Prostate gland (tissue), 2 donors: ENCODE measurements at places on chromosomes 11 and 22. TPM values are rescaled to one million over a fixed set of nuclear protein-coding genes. Genes with fewer than 3 reads are reported as not detected.

The CBLIF gene
- not detected for total RNA-seq

The OR8G1 gene
- not detected for total RNA-seq

GRCh38 chr11:123653483-123653826 lies 969 bp downstream of the SCN3B start:
- H3K4me3 ChIP-seq: no peak overlapping the region
- no peaks in the 10 kb centered on the region for H3K27me3 ChIP-seq
- no peak overlapping the region for H3K27ac ChIP-seq
- no peaks in the 10 kb centered on the region for H3K4me1 ChIP-seq

DNA sequence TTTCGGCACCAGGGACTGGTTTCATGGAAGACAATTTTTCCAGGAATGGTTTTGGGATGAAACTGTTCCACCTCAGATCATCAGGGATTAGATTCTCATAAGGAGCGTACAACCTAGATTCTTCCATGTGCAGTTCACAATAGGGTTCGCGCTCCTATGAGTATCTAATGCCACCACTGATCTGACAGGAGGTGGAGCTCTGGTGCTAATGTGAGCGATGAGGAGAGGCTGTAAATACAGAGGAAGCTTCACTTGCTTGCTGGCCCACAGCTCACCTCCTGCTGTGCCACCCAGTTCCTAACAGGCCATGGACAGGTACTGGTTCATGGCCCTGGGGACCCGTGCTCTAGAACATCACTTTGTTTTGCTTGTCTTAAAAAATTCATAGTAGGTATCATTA lies 41.8 kb upstream of the AMPD3 start:
- no peak overlapping the region for H3K27ac ChIP-seq
- DNase-seq: no peak
- H3K27me3 ChIP-seq: no peaks in the 10 kb centered on the region
- H3K4me3 ChIP-seq: no peak overlapping the region
- no peaks in the 10 kb centered on the region for H3K4me1 ChIP-seq

DNA sequence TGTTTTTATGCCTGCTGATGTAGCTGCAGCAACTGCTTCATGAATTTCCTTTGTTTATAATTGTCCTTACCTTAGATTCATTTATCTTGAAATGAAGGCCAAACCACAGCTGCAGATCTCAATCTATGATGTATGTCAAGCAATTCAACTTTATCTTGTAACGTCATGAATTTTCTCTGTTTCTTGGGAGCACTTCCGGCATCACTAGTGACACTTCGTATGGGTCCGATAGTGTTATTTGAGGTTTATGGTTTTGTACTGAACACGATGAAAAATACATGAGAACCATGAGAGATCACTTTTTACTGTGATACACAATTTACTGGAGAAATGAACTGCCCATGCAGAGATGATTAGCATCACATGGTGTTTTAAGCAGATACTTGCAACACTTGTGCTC lies 98.5 kb downstream of the CSTPP1 start:
- H3K36me3 ChIP-seq: no peaks in the 10 kb centered on the region
- H3K27me3 ChIP-seq: no peaks in the 10 kb centered on the region
- H3K27ac ChIP-seq: no peak overlapping the region
- H3K4me1 ChIP-seq: no peaks in the 10 kb centered on the region
- no peak overlapping the region for H3K4me3 ChIP-seq
- no peak for DNase-seq

DNA sequence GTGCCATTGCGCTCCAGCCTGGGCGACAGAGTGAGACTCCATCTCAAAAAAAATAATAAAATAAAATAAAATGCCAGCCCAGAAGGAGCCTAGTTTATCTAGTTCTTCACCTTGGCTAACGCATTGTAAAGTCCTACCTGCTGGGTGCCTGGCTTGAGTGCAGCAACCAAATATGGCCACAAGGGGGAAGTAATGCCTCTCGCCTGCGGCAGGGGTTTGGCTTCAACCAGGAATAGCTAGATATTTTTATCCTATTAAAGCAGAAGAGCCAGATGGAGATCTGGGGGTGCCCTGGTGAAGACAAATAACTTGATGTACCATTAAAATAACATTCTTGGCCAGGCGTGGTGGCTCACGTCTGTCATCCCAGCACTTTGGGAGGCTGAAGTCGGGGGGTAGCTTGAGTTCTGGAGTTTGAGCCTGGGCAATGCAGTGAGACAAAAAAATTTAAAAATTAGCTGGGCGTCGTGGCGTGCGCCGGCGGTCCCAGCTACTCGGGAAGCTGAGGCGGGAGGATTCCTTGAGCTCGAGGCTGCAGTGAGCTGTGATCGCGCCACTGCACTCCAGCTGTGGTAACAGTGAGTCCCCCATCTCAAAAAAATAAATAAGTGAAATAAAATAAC lies 20.6 kb upstream of the PLEKHB1 start:
- DNase-seq: peak; percentile 68
- H3K36me3 ChIP-seq: no peaks in the 10 kb centered on the region
- no peak overlapping the region for H3K4me3 ChIP-seq
- no peak overlapping the region for H3K27ac ChIP-seq
- H3K27me3 ChIP-seq: no peaks in the 10 kb centered on the region
- no peaks in the 10 kb centered on the region for H3K4me1 ChIP-seq

DNA sequence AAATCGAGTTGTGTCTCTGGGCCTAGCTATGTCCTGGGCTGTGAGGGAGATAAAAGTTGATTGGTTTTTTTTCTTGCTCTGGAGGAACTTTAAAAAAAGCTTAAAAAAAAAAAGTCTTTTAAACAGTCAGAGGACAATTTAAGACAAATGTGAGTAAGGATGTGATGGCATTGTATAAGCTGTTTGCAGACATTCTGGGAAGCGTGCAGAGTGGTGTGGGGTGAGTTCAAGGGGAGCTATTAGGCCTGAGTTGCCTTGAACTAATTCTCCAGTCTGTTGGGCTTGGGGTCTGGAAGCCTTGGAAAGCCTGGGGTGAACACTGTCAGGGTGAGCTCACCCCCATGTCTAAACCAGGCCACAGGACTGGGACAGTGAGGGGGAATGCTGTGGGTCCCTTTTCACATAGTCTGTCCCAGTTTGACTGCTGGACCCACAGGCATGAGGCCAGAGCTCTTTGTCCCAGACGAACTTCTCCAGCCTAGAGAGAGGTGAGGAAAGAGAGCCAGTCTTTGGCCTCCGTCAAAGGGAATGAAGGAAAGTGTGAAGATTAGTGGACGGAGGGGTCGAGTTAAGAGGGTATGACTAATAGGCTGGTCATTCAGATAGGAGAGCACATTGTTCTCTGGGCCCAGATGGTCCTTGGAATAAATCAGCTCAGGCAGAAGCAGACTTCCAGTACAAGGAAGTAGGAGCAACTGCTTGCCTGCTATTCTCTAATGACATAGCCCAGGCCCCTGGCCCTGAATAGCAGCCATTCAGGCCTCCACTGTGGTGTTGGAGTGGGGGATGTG lies 76.4 kb upstream of the NNMT start:
- peak overlapping the region; percentile 47 for H3K27ac ChIP-seq
- no peaks in the 10 kb centered on the region for H3K27me3 ChIP-seq
- no peak for DNase-seq
- peaks cover 18% of the 10 kb centered on the region for H3K4me1 ChIP-seq
- H3K4me3 ChIP-seq: no peak overlapping the region
- no peaks in the 10 kb centered on the region for H3K36me3 ChIP-seq

- H3K27me3 ChIP-seq: no peaks in the 10 kb centered on the region
- no peak overlapping the region for H3K4me3 ChIP-seq
- H3K36me3 ChIP-seq: no peaks in the 10 kb centered on the region
- no peak overlapping the region for H3K27ac ChIP-seq
- no peaks in the 10 kb centered on the region for H3K4me1 ChIP-seq
- no peak for DNase-seq
Observed at GRCh38 chr11:119347242-119347641, 737 bp upstream of the MFRP start.

The ADAMTS15 gene
- total RNA-seq: 1.5 TPM

- no peak overlapping the region for H3K4me3 ChIP-seq
- peak overlapping the region; percentile 72 for H3K27ac ChIP-seq
- H3K36me3 ChIP-seq: no peaks in the 10 kb centered on the region
- H3K27me3 ChIP-seq: peaks cover 2% of the 10 kb centered on the region
Observed at GRCh38 chr22:36873614-36874308, 13.0 kb downstream of the NCF4 start.

DNA sequence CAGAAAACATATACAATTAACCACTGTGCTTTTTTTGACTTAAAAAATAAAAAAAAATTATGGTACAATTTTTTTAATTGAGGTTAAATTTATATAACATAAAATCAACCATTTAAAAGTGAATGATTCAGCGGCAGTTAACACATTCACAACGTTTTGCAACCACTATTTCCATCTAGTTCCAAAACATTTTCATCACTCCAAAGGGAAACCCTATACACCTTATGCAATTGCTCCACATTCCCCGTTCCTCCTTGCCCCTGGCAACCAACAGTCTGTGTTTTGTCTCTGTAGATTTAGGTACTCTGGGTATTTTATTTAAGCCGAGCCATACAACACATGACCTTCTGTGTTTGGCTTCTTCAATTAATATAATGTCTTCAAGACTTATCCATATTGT lies 15.3 kb downstream of the DDI1 start:
- no peak overlapping the region for H3K27ac ChIP-seq
- DNase-seq: no peak
- no peak overlapping the region for H3K4me3 ChIP-seq

GRCh38 chr11:79564288-79564925 lies 123.6 kb upstream of the TENM4 start:
- H3K27ac ChIP-seq: no peak overlapping the region
- no peak for DNase-seq
- H3K4me3 ChIP-seq: no peak overlapping the region

The C1QTNF5 gene
- total RNA-seq: 20.2 TPM

- no peak for DNase-seq
- H3K27me3 ChIP-seq: no peaks in the 10 kb centered on the region
- H3K27ac ChIP-seq: no peak overlapping the region
- no peak overlapping the region for H3K4me3 ChIP-seq
- H3K4me1 ChIP-seq: no peaks in the 10 kb centered on the region
Observed at GRCh38 chr11:126756421-126756820, 244.1 kb downstream of the KIRREL3 start.

The TTC17 gene
- 87.3 TPM for total RNA-seq

The RPUSD4 gene
- total RNA-seq: 13.0 TPM

The OR6T1 gene
- not detected for total RNA-seq

DNA sequence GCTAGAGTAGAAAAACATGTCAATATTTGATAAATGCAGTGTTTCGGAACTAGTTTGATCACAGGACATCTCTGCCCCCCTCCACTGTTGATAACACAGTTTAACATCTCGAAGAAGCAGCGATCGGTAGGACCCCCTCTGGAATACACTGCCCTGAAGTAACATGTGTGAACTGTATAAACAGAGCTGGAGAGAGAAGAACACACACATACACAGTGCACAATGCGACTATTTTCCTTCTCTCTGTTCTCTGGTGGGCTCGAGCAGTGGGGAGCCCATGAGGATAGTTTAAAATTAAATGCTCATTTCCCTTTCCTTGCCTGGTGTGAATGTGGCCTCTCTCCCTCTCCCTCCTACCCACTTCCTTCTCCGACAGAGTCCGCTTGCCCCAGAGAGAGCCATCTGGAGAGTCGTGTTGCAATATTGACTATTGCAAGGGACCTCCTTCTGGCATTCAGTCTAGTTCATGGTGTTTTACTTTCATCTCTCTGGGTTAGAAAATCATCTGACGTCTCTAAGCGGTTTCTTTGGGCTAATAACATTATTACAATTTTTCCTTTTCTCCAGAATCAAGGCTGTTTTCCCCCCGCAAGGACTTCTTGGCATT lies 51.6 kb upstream of the BARX2 start:
- H3K27ac ChIP-seq: no peak overlapping the region
- DNase-seq: no peak
- H3K27me3 ChIP-seq: no peaks in the 10 kb centered on the region
- H3K4me3 ChIP-seq: no peak overlapping the region

The UPK2 gene
- total RNA-seq: not detected

- no peak overlapping the region for H3K4me3 ChIP-seq
- no peaks in the 10 kb centered on the region for H3K36me3 ChIP-seq
- H3K27ac ChIP-seq: no peak overlapping the region
Observed at GRCh38 chr11:120061761-120062560, 76.0 kb downstream of the TRIM29 start.
